ENCODE measurements at places on chromosomes 4 and X.

- no peak for DNase-seq
Measured at GRCh38 chr4:1631136-1631535, 53.0 kb downstream of the FAM53A start.

DNA sequence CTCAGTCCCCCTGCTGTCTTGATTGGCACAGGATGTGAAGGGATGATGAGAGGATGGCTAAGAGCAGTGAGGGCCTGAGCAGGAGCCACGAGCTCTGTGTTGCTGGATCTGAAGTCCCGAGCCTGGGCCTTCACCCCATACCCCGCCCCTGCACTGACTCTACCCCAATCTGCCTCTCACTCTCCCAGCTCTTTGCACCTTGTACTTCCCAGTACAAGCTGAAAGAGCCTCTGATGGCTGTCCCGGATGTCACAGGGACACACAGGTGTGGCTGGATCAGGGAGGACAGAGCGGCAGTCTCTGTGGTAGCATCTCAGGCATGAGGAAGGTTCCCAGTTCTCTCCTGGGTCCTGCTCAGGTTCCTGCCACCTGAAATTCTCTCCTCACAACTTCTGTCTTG lies 103.6 kb downstream of the CHIC2 start:
- DNase-seq, result no peak

- DNase-seq, result no peak
Measured at GRCh38 chr4:27807207-27807606, 946.6 kb downstream of the STIM2 start.

- no peak for DNase-seq
Measured at GRCh38 chr4:121370729-121371325, 10.0 kb downstream of the QRFPR start.

DNA sequence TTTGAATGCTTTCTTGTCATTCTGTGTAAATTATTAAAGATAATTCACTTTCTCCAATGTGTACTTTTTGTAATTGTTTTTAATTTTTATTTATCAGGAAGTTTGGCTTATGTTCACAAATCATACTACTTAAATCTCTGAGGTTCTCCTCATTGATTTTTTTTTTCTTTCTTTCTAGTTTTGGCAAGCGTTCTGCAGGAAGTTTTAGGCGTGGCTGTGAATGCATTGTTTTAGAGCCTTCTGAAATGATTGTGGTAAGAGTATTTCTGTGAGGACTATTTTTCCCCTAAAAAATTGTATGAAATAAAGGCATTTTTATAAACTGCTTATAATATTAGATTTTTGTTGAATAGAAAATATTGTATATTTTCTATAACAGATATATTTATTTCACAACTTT lies 135.8 kb downstream of the RAPGEF2 start:
- DNase-seq, result no peak

Data from retina (tissue), 1 donor.